ENCODE measurements at places on chromosomes 16 and 17.

GRCh38 chr16:57007530-57007929, 18.2 kb downstream of the NLRC5 start:
- peaks cover 60% of the 10 kb centered on the region for H3K36me3 ChIP-seq
- no peak overlapping the region for H3K4me3 ChIP-seq
- no peaks in the 10 kb centered on the region for H3K27me3 ChIP-seq
- peaks cover 84% of the 10 kb centered on the region for H3K4me1 ChIP-seq
- no peak for DNase-seq

- no peak overlapping the region for H3K4me3 ChIP-seq
- no peak for DNase-seq
- H3K27ac ChIP-seq = no peak overlapping the region
- peaks cover 6% of the 10 kb centered on the region for H3K4me1 ChIP-seq
- H3K27me3 ChIP-seq = peaks cover 13% of the 10 kb centered on the region
- H3K36me3 ChIP-seq = no peaks in the 10 kb centered on the region
Observed at GRCh38 chr16:23729503-23730424, 16.7 kb upstream of the ERN2 start.

GRCh38 chr17:1705004-1705403, 5.2 kb downstream of the TLCD2 start:
- no peak overlapping the region for H3K27ac ChIP-seq
- DNase-seq = no peak
- no peaks in the 10 kb centered on the region for H3K36me3 ChIP-seq
- H3K27me3 ChIP-seq = peaks cover 34% of the 10 kb centered on the region

GRCh38 chr17:39069114-39069756, 82.2 kb downstream of the PLXDC1 start:
- peaks cover 8% of the 10 kb centered on the region for H3K4me1 ChIP-seq
- no peaks in the 10 kb centered on the region for H3K27me3 ChIP-seq
- no peaks in the 10 kb centered on the region for H3K36me3 ChIP-seq

DNA sequence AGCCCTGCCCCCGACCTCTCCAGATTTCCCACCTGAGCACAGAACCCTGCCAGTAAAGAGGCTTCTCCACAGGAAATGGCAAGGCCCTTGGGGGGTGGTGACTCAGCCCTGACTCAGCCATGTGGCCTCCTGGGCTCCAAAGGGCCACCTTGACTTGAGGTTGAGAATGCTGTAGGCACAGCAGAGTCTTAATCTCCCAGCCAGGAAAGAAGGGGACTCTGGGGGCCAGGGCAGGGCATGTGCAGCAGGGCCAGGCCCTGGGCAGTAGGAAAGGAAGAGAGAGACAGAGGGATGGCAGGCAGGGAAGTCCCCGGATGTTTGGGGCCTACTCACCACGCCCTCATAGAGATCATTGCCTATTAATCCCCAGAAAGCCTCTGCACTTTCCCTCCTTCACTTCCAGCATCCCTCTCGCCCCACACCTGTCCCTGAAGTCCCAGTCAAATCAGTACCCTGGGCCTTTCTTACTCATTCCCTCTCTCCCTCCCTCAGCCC, 4.8 kb upstream of the ITGA3 start:
- H3K36me3 ChIP-seq = no peaks in the 10 kb centered on the region
- H3K27ac ChIP-seq = peak overlapping the region; percentile 86
- peaks cover 28% of the 10 kb centered on the region for H3K4me1 ChIP-seq

DNA sequence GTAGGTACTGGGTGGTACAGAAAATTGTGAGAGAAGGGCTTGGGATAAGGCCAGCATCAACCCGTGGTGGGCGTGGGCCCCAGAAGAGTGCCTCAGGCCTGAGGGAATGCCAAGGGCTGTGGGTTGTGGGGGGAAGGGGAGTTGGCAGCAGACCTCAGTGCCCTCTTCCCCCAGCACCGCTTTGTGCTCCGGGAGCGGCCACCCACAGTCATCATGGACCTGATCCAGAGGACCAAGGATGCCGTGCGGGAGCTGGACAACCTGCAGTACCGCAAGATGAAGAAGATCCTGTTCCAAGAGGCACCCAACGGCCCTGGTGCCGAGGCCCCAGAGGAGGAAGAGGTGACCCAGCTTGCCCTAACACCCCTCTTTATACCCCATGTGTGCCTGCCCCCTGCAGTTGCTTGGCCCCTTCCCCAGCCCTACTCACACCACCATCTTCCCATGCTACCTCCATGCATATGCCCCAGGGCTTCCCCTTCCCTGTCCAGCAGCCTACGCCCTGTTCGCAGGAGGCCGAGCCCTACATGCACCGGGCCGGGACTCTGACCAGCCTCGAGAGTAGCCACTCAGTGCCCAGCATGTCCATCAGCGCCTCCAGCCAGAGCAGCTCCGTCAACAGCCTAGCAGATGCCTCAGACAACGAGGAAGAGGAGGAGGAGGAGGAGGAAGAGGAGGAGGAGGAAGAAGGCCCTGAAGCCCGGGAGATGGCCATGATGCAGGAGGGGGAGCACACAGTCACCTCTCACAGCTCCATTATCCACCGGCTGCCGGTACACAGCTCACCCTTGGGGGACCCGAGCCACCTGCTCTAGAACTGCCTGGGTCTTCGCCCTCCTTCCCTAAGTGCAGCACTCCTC, 9.1 kb downstream of the TAOK2 start:
- H3K4me1 ChIP-seq = no peaks in the 10 kb centered on the region
- H3K27me3 ChIP-seq = no peaks in the 10 kb centered on the region
- H3K4me3 ChIP-seq = no peak overlapping the region
- no peak for DNase-seq
- H3K36me3 ChIP-seq = peaks cover 8% of the 10 kb centered on the region

- no peak for DNase-seq
- H3K27ac ChIP-seq = no peak overlapping the region
- no peak overlapping the region for H3K4me3 ChIP-seq
- no peaks in the 10 kb centered on the region for H3K27me3 ChIP-seq
Observed at GRCh38 chr17:70095455-70095854, 20.4 kb downstream of the KCNJ16 start.

Measured in activated naive CD8-positive, alpha-beta T cell treated with anti-CD3 and anti-CD28 coated beads for 36 hours (primary cell).